ENCODE measurements at places on chromosomes 4 and X.

GRCh38 chr4:16019649-16020048, 56.7 kb upstream of the FGFBP2 start:
- DNase-seq, result no peak

GRCh38 chrX:37420185-37420584, 71.0 kb downstream of the PRRG1 start:
- no peak for DNase-seq

DNA sequence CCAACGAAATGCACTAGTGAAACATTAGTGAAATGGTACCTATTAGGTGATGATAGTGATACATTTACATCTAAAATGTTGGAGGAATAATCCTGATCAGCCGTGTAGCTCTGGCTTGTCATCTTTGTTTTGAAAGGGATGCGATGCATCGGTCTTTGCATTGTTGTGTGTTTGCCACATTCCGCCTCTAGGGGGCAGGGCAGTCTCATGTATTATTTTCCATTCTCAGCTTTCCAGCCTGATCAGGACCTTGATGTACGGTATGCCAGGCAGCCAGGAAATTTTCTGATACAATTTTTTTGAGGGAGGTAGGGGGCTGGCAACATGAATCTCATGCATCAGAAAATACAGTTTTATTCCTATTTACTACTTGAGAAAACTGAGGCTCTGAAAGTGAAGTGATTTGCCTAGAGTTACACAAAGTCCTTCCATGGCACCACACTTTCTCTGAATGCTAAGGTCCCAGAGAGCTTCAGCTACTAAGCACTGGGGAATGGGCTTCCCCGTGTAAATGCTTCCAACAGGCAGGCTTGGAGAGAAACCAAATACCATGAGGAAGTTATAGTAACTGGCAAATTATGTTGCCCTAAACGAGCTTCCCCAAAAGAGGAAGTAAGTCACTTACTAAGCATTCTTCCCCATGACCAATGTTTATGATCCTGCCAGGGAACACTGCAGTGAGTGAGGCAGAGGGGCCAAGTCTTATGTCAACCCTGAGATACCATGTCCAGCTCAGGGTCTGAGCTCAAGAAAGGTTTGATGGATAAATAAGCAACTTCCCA, 31.8 kb upstream of the IQSEC2 start:
- peak; percentile 40 for DNase-seq

- no peak for DNase-seq
Observed at GRCh38 chr4:36183232-36183631, 61.1 kb downstream of the ARAP2 start.

DNA sequence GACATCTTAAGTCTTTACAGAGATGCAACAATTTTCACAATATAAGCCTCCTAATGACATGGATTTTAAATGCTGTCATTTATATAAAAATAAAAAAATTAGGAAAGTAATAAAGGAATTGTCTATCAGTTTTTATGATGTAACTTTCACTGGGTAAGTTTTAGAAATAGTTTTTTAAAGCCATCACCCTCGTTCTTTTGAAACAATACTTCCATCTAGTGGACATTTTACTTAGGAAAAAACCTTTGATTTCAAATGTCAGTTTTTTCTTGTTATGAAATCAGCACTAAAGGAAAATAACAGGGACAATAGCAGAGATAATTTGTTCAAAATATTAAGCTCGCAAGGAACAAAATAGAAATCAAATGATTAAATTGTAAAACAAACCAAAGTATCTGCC, 24.3 kb upstream of the NDNF start:
- DNase-seq, result no peak

DNA sequence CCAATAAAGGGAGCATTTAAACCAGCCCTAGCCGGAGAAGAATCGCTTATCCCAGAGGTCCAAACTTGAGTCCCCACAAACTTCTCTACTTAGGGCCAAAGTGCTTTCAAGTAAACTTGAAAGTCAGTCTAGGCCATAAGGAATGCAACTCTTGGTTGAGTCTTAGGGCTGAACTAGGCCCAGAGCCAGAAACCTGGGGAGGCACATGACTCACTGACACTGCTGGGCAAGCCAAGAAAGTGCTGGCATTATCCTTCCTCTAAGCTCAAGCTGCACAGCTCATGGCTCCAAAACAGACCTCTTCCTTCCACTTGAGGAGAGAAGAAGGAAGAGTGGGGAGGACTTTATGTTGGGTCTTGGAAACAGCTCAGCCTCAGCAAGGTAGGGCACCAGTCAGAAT, 1257.3 kb upstream of the DIAPH2 start:
- no peak for DNase-seq

DNA sequence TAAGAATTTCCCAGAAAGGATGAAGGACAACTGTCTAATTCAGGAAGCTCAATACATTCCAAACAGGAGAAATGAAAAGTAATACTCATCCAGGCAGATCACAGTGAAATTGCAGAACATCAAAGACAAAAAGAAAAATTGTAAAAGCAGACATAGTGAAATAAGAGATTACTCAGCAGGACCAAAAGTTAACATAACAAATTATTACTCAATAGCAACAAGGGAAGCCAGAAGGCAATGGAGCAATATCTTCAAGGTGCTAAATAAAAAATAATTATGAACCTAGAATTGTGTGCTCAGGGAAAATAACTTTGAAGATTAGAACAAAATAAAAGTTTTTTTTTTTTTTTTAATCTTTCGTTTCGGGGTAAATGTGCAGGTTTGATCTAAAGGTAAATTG, 30.5 kb upstream of the ENPP6 start:
- DNase-seq, result no peak

- no peak for DNase-seq
Observed at GRCh38 chr4:183747931-183748670, 89.0 kb downstream of the TRAPPC11 start.

DNA sequence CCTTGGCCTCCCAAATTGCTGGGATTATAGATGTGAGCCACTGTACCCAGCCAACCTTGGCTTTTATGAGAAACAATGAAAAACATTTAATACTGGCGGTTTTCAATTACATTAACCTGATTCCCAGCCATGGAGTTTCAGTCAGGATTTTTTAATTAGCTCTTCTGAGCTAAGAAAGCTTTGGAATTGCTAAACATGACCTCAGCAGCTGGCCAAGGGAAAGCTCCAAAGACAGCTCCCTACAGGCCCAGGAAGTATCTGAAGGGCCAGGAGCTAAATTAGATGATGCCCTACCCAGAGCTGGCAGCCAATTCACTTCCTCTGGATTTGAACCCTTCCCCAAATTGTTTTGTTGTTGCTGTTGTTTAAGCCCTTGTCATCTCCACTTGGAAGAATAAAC, 26.5 kb upstream of the FUNDC1 start:
- no peak for DNase-seq

DNA sequence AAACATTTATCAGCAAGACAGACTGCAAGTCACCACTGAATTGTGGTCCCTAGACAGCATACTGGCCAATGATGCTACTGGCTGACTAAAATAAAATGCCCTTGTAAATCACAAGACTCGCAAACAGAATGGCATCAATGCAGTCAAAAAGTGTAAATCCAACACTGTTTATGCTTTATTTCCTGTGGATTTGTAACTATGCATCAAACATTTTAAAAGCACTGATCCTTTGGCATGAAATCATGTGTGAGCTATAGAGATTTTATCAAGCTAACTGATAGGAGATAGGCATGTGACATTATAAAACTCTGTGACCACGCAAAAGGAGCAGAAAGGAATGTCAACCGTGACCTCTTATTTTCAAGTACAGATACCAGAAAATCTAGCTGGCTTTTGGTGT, 20.8 kb downstream of the MBNL3 start:
- DNase-seq, result no peak

GRCh38 chr4:6740347-6740746, 24.4 kb downstream of the BLOC1S4 start:
- no peak for DNase-seq

DNA sequence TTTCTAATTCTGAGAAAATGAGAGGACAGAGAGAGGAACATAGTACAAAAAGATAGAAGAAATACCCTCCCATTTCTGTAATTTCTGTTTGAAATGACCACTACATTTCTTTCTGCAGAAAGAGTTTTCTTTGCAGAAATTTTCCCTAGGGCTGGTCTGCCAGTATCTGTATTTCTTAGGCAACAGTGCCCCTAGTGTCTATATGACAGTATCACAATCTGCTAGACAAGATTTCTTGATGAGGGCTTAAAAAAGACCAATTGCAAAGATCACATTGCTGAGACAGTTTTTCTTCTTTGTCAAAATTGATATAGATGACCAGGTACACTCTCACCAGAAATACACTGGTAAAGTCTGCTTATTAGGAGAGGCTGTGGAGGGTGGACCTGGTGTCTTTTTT, 81.0 kb upstream of the ZDHHC15 start:
- DNase-seq, result no peak

- no peak for DNase-seq
Observed at GRCh38 chrX:119880076-119880475, 8.4 kb downstream of the NDUFA1 start.

DNA sequence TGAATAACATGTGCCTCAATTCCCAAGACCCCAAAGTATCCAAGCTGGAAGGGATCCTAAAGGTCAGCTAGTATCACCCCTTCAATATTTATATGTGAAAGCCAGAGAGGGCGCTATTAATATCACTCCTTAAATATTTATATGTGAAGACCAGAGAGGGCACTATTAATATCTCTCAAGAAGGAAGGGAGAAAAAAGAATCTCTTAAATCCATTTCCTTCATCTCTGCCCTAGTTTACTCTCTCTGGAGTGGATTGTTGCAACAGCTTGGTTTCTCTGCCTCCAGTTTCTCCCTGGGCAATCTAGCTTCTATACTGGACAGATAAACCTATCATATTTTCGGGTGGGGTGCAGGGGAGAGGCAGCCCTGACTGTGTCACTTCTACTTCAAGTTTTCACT, 31.6 kb upstream of the MSN start:
- DNase-seq, result no peak

DNA sequence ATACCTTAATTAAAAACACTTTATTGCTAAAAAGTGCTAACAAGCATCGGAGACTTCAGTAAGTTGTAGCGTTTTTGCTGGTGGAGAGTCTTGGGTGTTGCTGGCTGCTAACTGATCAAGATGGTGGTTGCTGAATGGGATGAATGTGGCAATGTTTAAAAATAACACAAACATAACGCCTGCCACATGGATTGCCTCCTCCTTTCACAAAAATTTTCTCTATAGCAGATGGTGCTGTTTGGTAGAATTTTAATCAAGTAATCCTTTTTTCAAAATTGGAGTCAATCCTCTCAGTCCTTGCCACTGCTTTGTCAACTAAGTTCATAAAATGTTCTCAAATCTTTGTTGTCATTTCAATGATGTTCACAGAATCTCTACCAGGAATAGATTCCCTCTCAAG, 466.8 kb upstream of the TECRL start:
- no peak for DNase-seq

- no peak for DNase-seq
Observed at GRCh38 chr4:46404981-46405380, 15.1 kb upstream of the GABRA2 start.

- DNase-seq, result no peak
Observed at GRCh38 chr4:110967936-110968335, 345.1 kb upstream of the PITX2 start.

GRCh38 chr4:54730581-54730980, 72.8 kb downstream of the KIT start:
- no peak for DNase-seq

- DNase-seq, result no peak
Observed at GRCh38 chr4:141513866-141514265, 122.5 kb upstream of the IL15 start.

GRCh38 chrX:102696306-102696705, 15.9 kb upstream of the GPRASP2 start:
- no peak for DNase-seq

GRCh38 chr4:97530676-97531075, 612.6 kb downstream of the STPG2 start:
- DNase-seq, result no peak

DNA sequence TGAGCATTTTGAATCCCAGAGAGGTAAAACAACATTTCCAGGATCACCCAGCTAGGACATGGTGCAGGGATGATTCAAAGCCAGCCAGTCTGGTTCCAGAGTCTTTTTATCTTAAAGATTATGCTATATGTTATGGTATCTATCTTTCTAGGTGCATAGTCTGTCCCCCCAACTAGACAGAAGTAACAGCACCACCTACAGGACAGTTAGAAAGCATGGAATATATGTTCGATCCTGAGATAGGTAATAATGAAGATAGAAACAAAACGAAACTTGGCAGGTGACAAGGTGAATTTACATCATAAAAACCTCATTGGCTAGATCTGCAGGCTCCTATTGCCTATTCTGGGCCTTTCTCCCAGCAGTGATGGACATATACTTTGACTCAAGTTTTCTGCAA, 723.2 kb downstream of the SMARCA1 start:
- DNase-seq, result no peak

DNA sequence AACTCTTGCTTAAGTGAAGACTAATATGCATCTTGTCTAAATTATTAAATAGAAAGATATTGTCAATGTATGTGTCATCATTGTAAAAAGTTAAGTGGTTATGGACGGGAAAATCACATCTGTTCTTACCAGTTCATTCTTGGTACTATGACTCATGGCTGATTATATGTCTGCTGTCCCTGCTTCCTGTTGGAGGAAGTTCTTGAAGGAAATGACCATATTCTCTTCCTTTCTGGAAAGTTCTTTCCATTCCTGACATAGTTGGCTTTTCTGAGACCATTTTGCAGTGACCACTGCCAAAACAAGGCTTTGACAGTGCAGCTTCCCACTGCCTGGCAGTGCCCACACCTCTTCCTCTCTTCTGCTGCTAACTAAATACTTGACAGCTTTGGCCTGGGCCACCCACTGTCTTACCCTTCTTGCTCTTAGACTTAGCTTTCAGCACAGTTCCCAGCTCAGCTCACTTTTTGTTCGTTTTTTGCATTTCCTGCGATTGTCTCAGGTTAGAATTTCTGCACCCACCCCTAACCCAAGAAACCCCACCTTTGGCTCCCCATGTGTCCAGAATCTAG, 13.2 kb upstream of the CLDN24 start:
- no peak for DNase-seq

DNA sequence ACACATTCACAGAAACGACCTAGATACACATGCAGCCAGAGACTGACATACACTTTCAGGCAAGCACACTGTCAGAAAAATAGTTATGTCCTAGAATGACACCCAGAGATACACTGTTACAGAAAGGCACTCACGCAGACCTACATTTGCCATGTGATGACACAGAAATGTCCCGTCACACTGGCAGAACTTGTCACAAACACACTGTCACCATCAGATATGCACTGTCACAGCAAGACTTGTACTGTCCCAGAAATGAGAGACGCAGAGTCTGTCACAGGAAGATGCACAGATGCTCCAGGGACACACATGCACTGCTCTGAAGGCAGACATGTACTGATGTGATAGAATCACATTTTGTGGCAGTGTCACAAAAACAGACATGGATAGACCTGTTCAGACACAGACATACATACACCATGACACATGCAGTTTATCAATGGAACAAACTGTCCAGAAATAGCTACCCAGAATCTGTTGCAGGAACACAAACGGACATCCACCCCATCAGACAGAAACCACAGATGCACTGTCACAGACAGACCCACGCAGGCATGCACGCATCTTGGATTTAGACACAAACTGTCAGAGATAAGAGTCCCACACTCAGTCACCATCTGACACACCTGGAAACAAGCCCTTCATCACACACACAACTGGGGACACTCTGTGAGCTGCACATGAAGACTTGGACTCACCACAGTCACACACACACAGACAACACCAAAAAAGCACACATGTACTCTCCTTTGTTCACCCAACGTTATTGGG, 1.3 kb upstream of the PIM2 start:
- no peak for DNase-seq

Measured in activated CD4-positive, alpha-beta T cell treated with anti-CD3 and anti-CD28 coated beads, Interleukin-2, amount 50 U/mL, for 24 hours (primary cell).